Activated naive CD4-positive, alpha-beta T cell treated with anti-CD3 and anti-CD28 coated beads for 36 hours (primary cell): ENCODE measurements at places on chromosomes 7 and 10.
A peak's percentile ranks its signal among the peaks of the same experiment; 100 is the strongest.

GRCh38 chr10:74976565-74976964 lies 134.9 kb upstream of the SAMD8 start:
- no peak for DNase-seq

DNA sequence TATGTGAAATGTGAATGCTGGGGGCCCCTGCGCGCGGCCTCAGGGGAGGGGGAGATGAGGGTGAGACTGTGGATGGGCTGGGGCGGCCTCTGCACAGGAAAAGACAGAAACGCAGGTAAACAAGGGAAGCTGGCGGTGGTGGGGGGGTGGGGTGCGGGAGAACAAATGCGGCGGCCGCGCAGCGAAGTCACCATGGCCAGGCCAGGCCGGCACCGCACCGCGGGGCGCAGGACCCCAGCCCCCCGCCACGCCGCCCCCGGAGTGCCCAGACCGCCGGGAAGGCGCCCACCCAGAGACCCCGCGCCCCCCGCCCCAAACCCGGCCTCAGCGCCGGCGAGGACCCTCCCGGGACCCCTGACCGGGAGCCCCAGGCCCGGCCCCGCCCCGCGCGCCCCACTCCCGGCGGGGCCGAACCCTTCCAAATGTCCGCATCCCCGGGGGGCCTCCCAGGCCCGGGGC lies 14.5 kb upstream of the DNAAF5 start:
- DNase-seq = peak; percentile 32

- DNase-seq = no peak
Observed at GRCh38 chr7:108805808-108806397, 236.2 kb downstream of the DNAJB9 start.

DNA sequence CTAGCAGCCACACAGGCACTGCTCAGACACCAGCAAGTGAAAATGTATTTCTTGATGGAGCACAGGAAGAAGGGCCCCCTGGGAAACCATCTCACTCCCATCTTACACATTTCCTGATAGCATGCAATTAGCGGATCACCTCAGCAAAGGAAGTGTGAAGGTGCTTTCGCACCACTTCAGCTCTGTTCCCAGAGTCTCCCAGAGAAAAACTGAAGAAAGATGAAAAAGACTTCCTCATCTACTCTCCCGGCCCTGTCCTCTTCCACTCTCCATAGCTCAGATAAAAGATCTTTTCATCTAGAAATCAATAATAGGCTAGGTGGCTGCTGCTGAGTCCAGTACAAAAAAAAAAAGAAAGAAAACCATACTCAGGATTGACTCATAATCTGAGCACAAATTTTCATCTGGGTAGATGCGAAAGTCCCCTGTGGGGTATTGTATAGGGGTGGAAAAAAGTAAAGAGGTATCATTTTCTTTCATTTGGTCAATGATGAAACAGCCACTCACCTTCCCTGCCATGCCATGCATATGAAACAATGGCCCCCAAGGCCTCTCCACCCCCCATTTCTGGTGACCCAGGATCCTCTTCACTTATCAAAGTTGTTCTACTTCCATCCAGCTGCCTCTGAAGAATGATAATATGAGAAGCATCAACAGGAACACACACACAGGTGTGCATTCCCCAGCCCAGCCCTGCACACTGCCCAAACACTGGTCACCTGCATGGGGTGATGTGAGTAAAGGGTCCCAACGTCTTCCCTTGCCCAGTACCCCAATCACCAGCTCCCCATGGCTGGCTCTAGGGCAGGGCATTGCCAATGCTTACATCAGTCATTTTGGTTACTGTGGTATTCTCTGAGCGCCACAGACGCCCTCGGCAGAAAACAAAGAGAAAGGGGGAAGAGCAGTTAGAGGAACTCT lies 48.8 kb upstream of the DGKI start:
- peak; percentile 43 for DNase-seq

DNA sequence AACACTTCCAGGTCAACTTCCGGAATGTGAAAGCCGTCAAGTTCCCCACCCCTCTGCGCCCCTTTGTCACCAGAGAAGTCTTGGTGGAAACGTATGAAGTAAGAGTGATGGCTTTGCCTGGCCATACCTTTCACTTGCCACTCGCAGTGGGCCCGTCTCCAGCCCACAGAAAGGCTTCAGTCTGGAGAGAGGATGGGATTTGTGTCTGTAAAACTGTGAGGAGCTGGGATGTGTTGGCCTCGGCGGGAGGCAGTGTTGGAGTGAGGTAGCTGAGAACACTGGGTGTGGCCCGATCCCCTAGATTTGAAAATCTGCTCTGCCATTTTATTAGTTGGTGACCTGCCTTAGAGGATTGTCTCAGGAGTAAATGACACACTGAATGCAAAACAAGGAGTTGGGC lies 6.4 kb downstream of the ADCK2 start:
- no peak for DNase-seq

GRCh38 chr7:5572439-5572838 lies 148.8 kb upstream of the TNRC18 start:
- DNase-seq = no peak

DNA sequence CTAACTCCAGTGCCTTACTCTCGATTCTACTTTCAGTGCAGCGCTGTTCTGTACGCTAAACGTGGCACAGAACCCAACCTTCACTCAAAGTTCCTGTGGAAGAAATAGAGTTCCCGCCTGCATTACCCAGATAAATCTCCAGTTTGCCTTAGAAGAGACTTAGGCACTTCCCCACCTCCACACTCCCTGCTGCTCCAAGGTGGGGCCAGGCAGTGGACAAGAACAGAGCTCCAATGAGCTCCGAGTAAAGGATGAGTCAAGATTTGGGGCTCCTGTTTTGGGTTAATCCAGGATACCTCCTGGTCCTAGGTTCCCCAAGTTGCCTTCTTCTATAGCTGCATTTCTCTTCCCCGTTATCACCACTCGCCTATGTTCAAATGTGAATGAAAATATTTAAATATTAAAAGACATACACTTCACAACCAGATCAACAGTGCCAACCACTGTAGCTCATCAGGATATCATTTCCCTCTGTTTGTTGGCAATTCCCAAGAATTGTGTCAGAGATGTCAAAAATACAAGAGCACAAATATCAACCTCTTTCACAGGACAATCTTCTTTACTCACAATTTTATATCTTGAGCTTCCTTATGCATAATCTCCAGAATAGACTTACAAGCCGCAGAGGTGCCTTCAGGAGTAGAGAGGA lies 48.0 kb downstream of the MALSU1 start:
- no peak for DNase-seq

DNA sequence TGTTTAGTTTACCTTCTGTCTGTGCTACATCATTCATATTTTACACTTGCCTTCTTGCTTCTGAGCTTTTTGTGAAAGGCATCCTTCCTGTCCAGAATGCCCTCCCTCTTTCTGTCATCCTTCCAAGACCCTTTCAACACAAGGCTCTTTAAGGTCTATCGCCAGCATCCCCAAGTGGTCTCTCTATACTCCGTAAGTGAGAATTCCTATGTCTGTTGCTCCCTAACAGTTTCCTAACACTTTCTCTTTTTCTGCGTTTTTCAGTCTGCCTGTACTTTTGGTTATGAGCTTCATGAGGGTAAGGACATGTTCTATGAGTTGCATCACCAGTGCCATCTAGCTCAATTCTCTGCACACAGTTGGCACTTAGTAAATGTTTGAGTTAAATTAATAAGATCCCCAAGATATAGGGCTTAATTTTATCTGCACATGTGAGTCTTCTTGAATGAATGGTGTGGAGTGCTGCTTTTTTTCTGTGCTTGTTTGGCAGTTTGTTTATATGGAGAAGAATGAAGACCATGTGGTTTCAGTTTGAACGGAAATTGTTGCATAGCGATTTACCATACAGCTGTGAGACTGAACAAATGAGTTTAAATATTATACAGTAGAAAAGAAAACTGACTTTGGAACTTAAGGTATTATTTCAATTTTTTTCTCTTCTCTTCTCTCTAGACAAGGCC lies 29.4 kb downstream of the RABGEF1 start:
- DNase-seq = no peak

- no peak for DNase-seq
Observed at GRCh38 chr7:151251689-151252560, 3.4 kb upstream of the SMARCD3 start.

GRCh38 chr7:13072014-13072413 lies 384.6 kb downstream of the ARL4A start:
- DNase-seq = no peak

DNA sequence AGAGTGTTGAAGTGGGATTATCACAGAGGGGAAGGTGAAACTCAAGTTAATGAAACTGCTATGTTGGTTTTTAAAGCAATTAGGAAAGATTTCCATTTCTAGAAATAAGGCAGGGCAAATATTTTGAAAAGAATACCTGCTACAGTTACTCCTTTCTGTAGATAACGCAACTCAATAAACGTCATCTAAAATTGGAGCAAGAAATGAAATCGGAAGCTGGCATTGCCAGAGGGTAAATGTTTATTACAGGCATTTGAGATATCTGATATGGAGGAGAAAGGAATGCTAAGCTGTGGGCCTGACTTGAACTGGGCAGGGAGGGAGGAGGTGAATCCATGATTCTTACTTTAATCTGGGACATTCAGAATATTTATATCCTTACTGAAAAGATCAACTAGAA lies 217.0 kb upstream of the ADARB2 start:
- no peak for DNase-seq

GRCh38 chr10:101495324-101495925 lies 92.6 kb downstream of the POLL start:
- no peak for DNase-seq

- DNase-seq = no peak
Observed at GRCh38 chr10:17734432-17735080, 17.4 kb upstream of the TMEM236 start.

- no peak for DNase-seq
Observed at GRCh38 chr10:52889611-52890010, 117.0 kb upstream of the MBL2 start.

DNA sequence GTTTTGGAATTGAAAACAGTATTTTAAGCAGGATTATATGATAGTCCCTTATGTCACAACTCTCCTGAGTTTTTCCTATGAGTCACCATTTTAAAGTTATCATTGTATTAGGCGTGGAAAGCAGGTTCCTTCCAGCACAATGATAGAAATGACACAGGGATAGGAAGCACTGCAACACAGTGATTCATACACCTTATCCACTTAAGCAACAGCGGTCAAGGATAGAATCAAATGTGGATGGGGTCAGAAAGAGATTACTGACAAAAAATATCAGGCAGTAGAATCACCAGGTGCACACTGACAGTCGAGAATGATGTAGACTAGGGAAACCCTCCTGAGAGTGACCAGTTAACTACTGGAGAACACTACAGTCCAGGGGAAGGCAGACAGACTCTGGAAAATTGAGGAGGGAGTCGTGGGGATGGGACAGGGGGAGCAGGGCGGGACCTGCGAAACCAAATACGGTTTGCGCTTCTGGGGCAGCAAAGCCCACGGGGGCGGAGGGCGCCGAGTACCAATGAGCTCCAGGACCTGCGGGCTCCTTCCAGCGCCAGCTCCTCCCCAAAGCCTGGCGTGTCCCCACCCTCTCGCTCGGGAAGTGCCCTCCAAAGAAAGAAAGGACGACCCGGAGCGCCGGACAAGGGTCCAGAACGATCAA lies 479 bp downstream of the PNPLA8 start:
- no peak for DNase-seq

GRCh38 chr7:1526271-1526754 lies 4.2 kb upstream of the MAFK start:
- DNase-seq = no peak

DNA sequence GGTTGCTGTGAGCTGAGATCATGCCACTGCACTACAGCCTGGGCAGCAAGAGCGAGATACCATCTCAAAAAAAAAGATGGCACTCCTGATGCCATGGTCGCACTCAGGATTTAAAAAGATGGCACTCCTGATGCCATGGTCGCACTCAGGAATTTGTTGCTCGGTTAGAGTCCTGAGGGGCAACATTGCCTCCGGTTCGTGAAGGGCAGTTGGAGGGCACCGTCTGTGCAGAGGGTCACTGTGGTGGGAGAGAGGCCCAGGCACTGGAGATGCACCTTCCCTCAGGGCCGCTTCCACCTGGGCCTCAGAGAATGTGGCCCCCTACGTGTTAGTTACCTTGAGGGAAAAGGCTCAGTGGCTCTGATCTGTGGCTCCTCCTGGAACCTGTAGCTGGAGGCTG lies 18.3 kb downstream of the GTPBP4 start:
- no peak for DNase-seq

- DNase-seq = no peak
Observed at GRCh38 chr10:67793313-67793712, 44.7 kb downstream of the DNAJC12 start.

- DNase-seq = no peak
Observed at GRCh38 chr10:93456480-93456879, 25.7 kb downstream of the MYOF start.

DNA sequence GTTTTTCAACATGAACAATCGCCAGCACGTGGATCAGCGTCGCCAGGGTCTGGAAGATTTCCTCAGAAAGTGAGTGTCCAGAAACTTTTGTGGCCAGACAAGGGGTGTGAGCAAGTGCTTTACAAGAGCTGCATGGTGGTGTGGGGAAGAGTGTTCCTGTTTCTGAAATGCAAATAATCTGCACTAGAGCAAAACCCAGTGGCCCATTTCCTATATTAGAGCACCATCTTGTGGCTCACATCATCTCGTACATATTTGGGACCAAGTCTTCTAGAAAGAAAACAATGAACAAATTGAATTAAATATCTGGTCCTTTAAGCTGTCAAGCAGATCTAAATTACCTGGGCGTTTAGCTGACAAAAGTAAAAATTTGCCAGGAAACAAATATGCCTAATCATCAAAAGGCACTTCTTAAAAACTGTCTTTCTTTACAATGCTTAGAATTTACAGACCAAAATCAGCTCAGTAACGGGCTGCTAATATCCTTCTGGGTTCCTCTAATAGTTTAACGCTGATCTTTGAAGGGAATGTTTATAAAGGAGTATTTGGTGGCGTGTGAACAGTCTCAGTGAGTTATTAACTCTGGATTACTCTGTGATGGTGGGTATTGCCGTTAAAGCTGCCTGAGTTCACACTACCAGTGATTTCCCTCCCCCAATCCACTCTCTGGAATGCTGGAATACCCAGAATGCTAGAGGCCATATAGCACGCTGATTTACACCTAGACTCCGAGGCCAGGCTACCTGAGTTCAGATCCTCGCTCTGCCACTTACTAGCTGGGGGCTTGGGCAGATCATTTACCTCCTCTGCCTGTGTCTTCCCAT lies 73.6 kb downstream of the SNX10 start:
- DNase-seq = peak; percentile 71

DNA sequence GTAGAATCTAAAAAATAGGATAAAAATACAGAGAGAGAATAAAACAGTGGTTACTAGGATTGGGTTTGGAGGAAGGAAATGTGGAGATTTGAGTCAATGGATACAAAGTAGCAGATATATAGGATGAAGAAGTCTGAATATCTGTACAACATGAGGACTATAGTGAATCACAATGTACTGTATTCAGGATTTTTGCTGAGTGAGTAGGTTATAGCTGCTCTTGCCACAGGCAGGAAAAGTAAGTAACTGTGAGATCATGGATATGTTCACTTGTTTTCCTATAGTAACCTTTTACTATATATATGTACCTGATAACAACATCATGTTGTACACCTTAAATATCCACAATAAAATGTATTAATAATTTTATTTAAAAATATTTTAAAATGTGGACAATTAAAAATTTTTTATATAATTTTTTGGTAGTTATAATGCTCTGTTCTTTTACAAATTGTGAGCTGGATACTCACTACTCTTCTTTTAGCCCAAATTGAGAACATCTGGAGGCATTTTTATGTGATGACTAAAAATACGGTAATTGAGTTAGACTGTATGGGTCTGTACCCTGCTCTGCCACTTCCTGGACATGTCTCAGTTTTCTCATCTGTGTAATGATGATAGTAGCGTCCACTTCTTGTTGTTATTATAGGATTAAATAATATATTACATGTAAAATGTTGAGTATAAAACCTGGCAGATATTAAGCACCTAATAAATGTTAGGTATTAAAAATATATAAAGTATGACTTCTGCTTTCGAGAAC lies 439.1 kb downstream of the AUTS2 start:
- DNase-seq = no peak
